Stimulated activated CD8-positive, alpha-beta memory T cell treated with anti-CD3 and anti-CD28 coated beads, Interleukin-2, amount 100 ng/mL, for 1 hour (primary cell): ENCODE measurements at places on chromosomes 4 and X.

DNA sequence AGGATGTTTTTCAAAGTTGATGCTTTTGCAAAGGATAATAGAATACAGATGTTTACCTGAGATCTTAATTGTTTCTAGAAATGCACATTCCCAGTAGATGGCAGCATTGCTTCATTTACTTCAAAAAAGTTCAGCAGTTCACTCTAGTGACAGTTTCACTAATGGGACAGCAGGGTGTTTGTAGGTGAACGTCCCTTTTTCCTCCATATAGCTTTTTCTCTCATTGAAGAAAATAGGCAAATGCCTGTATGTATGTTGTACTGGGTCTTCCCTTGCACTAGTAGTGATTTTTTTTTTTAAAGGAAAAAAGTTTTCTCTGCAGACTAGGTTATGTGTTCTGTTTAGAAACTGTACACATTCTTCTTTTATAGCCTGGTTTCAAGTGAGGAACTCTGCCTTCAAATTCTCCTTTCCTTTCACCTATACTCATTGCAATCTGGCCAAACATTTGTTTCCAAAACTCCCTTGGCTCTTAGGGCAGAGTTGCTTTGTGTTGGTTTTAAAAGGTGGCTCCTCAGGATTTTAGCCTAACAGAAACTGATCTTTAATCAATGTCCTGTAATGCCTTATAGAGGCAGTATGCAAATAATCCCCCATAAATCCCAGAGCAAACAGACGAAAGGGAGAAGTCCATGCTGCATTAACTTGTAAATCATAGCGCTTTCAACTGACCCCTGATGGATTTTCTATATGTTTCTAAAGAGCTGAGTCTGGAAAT is 86.3 kb downstream of the EGF start:
- DNase-seq: no peak

GRCh38 chrX:38102240-38102639 is 95.9 kb downstream of the SYTL5 start:
- DNase-seq: no peak

GRCh38 chrX:12210196-12210815 is 72.0 kb downstream of the FRMPD4 start:
- DNase-seq: no peak

DNA sequence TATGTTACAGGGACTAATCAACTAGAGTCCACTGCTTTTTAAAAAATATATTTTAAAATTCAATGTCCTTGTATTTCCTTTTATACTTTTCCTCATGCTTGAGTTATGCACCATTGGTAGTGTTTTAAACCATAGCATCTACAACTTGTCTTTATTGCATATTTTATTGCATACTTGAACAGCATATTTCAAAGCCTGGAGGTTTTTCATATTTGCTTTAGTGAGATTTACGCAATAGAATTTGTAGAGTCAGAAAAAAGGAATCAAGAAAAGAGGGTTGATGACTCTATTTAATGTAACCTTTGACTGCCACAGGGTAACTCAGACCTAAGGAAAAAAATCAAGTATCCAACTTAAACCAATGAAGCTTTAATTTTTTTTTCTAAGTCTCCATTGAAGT is 1165.7 kb upstream of the IGFBP7 start:
- DNase-seq: no peak

GRCh38 chr4:3246458-3247398 is 2.2 kb upstream of the MSANTD1 start:
- no peak for DNase-seq

DNA sequence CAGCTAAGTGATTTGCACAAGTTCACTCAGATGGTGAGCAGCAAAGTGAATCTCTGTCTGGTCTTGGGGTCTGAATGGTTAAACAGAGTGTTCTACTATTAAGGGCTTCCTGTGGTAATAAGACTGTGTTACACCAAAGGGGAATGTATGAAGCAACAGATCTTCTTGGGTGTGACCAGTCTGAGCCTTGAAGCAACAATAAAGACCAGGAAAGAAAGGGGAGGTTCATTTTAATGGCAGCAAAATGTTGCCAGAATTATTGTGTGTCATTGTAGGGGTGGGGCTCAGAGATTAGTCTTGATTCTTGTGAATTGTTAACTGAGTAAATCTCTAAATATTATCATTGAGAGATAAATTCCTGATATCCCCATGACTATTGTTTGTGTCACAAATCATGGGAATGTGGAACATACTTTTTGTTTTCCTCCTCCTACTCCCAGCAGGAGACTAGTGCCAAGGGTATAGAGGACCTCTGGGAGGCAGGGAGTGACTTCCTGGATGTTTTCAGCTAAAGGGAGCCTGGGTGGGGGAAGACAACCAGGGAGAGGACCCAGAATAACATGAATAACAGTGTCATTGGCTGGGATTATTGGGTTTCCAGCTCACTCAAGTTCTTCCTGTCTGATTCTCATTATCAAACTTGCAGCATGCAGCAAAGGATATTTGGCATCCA is 141.4 kb upstream of the PAK3 start:
- no peak for DNase-seq

DNA sequence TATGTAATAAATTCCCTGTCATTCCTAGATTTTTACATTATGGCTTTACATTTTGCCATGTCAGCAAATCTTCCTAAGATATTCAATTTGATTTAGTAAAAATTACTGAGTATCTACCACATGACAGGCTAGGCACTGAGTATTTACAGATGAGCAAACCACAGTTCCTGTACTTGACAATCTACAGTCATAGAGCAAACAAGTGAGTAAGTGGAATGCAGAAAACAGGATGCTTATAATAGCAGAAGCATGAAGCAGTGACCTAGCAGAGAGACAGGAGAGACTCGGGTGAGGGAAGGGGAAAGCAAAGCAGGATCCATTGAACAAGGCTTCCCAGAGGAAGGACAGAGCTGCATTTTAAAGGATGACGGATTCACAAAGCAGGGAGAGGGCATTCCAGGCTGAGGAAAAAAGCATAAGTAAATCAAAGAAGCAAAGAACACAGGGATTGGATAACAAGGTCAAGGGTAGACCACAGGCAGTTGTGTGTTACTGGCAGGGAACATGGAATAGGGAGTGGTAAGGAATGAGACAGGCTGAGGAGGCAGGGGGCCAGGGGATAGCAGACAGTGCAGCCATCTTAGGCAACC is 124.7 kb upstream of the C1QTNF7 start:
- DNase-seq: no peak

DNA sequence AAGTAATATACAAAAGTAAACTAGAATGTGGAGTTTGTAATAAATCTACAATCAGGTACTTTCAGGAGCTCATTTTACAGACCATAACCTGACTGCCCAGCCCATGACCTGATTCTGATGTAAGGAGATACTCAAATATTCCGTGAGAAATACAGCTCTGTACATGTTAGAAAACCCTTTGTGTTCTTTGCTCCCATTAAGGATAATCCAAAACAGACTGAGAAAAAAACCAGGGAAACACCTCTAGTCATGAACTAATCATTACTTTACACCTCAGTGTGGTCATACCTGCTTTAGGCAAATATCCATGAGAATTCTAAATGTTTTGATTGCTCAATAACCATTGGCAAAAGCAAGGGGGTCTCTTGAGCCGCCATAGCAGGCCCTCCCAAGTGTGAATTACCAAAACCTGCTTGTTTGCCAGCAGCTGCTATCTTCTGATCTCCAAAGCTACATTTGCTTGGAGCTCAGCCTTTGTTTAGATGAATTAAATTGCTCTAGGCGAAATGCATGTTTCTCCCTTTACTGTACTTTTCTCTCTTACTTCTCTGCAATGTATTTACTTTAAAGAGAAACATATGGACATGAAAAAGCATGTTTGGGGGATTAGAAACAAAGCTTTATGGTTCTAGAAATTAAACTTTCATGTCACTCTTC is 79.1 kb downstream of the ANKRD50 start:
- no peak for DNase-seq

DNA sequence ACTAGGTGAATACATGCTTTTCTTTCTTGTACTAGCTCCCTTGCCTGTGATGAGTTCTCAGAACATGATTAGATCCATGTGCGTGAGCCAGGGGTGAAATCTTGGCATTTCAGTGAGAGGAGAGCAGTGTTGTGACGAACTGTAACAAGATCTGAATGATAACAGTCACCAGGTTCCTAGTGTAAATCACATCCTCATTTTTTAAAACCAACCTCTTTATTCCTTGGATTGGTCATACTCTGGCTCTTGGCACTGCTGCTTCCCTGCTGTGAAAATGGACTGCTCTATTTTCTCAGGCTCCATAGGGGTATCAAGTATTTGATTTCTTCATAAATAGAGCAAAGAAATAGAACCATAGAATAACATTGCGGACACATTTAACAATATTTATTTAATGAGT is 206.3 kb downstream of the SLC4A4 start:
- DNase-seq: no peak

GRCh38 chr4:182434720-182435119 is 191.5 kb downstream of the TENM3 start:
- DNase-seq: no peak

DNA sequence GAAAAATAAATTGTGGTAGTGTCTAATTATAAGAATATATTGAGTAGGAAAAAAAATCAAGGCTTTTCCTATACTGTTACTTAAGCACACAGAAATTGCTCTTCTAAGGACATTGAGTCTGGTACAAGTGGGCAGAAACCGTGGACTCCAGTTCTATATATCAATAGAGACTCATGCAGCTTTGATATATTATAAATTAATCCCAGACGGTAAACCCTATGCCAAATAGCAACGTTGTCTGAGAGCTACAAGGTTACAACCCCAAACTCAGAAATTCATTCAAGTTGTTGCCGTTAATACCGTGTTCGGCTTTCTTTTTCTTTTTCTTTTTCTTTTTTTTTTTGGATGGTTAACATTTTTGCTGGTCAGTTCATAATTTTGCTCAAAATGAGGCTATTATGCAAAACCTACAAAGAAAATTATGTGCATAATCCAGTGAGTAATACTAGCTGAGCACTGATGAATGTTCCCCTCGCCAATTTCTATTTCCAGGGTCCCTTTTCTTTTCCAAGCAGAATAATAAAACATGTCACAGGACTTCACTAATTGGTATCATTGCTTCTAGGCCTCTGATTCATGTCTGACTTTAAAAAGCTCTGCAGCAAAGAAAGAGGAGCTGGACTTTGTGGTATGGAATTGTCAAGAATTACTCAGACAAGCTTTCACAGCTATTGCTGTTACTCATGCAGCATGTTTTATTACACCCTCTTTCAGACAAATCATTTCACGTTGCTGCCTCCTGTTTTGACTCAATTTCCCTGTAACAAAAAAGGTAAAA is 737.7 kb downstream of the NLGN4X start:
- no peak for DNase-seq

DNA sequence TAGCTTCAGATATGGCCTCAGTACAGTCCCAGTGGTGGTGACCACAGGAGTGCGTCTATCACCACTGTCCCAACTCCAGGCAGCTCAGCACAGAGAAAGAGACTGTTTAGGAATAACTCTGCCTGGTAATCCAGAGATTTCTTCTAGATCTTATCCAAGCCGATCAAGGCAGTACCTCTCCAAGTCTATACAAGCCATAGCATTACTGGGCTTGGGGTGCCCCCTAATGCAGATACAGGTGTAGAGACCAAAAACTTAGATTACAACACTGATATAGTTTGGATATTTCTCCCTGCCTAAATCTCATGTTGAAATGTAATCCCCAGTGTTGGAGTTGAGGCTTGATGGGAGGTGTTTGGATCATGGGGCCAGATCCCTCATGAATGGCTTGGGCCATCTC is 100.9 kb downstream of the PTCHD1 start:
- no peak for DNase-seq

DNA sequence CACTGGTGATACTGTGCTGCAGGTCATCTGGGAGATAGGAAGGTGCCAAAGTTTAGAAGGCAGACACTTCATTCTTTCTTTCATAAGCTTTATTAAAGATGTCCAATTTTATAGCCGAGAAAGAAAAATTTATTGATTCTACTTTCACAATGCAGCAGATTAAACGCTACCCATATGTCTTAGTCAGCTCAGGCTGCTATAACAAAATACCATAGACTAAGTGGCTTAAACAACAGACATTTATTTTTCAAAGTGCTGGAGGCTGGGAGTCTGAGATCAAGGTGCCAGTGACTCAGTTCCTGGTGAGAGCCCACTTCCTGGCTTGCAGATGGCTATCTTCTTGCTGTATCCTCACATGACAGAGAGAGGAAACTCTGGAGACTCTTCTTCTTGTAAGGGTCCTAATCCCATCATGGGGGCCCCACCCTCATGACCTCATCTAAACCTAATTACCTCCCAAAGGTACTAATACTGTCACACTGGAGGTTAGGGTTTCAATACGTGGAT is 33.4 kb upstream of the KLHL34 start:
- no peak for DNase-seq

- no peak for DNase-seq
These were observed 118.7 kb downstream of the TSPAN5 start for GRCh38 chr4:98539741-98540140.

DNA sequence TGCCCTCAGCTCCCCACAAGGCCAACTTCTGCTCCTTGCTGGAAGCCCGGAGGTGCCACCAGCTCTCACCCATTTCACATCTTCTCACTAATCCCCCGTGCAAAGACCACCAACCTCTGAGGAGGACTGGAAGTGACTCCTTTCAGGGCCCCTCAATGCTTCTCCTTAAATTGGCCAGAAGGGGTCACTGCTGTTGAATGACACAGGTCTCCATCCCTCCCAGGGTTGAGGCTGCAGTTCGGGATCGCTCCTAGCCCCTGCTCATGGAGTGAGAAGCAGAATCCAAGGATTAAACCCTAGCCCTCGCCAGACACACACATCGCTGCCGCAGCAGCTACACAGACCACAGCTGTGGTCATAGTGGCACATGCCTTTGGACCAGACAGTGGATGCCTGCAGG is 279.5 kb upstream of the TAPT1 start:
- DNase-seq: no peak

DNA sequence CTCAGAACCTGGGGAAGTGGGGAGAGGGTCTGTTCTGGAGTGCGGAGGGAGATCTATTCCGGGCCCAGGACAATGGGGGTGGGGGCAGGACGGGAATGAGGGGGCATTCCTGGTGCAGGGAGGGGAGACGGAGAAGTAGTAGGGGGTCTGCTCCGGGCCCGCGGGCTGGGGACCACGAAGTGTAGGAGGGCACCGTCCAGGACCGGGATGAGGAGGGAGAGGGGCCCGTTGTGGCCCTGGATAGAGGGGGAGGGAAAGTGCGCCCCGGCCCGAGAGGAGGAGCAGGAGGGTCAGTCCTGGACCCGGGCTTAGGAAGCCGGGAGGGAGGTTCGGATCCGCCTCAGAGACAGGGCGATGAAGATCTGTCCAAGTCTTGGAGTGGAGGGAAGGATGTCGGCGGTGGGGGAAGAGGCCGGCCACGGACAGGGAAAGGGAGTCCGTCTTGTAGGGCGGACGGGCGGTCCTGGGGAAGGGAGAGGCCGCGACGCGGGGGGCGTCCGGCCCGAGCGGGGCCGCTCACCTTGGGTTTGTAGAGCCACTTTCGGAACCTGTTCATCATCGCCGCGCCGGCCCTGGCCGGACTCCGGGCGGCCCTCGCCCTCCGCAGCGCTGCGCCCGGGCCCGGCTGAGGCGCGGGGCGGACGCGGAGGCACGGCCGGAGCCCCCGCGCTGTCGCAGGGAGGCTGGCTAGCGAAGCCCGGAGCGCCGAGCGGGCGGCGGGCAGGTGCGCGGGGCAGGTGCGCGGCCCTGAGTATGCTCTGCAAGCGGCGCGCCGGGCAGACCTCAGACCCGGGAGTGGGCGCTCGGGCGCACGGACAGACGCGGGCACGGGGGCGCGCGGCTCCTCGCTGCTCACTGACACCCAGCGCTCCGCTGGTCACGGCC is at the start of gene ZFYVE28:
Gene ZFYVE28, minus strand, starts transcription at position 881 of the 885 bp plus-strand sequence. Its CDS starts 322 bp downstream, at position 559.
- DNase-seq: no peak

- no peak for DNase-seq
These were observed 778.4 kb upstream of the AADAT start for GRCh38 chr4:170868170-170868569.
